ENCODE measurements at places on chromosomes 11 and 22.
A peak's percentile ranks its signal among the peaks of the same experiment; 100 is the strongest.

- DNase-seq, result peak; percentile 43
These were observed 673 bp upstream of the MYO7A start for GRCh38 chr11:77127235-77127911.

DNA sequence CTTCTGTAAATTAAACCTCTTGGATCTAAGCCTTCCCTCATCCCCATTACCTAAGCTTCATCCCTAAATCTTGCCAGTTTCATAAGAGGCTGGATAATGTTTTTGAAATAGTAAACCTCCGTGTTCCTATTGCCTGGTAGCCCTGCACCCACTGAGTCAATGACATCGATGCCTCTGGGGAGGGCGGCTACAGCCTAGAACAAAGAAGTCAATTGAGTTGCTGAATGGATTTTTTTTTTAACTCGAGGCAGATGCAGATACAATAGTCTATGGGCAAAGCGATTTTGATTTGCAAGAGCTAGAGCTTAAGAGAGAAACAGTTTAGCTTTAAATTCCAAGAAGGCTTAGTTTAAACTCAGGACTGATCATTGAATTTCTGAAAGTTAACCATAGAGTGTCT is 121.3 kb downstream of the NECTIN1 start:
- DNase-seq, result no peak

- DNase-seq, result no peak
These were observed 13.6 kb upstream of the XBP1 start for GRCh38 chr22:28813772-28814518.

DNA sequence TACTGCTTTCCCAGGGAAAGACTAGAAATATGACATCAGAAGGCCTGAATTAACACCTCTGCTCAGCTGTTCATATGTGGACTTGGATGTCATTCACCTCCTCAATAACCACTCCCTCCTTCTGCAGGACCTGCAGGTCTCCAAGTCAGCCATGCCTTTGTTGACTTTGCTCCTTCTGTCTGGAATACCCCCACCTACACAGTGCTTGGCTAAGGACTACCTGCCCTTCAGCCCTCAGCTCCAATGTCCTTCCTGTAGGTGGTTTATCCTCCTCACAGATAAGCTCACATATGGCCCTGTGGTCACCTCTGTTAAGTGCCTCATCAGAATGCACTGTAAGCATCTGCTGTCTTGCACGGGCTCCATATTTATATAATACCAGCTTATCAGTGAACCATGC is 26.4 kb upstream of the FAT3 start:
- DNase-seq, result no peak

DNA sequence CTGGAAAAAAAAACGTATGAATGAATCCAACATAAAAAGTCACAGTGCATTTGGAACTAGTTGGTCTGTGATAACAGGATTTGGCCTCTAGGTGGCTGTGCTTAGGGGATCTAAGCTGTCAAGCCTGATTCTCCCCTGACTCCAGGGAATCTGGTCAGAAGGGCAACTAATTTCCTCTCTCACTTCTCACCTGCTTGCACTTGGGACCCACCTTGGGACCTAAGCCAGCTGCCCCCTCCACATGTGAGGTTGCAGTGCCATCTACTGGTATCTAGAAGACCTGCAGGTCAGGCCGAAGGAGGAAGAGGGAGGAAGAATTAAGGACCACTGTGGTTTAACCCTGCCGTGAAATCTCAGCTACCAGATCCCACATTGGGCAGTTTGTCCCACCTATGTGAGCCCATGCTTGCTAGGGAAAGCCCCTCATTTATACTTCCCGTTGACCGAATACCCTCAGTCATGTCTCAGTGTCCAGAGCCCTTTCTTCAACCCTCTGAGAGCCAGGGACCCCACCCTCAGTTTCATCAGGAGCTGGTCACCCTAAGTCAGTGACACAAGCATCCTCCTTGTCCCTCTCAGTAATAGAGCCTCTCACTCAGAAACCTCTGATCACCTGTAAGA is 33.2 kb upstream of the CAVIN3 start:
- DNase-seq, result peak; percentile 35

DNA sequence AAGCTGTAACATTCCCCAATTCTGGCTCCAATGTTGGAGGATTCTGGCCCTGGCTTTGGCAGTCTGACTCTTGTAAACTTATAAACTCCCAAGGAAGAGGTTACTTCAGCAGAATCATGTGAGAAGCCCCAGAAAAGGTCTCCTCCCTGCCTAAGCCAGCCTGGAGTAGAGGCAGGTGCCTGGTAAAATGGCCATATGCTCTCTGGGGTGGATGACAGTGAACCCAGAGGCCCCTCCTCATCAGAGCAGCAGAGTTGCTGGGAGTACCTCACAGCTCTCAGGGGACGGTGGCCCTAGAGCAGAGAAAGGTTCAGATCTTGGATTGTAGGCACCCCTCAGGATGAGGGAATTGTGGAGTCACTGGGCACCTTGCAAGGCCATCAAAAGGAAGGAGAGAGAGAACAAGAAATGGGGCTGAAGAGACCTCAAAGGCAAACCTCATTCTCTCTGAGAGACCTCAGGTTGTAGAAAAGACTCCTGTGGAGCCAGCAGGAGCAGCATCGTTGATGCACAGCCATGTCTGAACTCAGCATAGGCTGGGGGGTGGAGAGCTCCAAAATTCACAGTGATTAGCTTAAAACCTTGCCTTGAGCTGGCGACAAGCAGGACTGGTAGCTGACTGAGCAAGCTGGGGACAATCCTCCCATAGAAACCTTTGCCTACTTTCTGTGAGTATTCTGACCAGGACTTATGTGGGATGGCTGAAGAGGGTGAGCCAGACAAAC is 4.9 kb upstream of the P2RY6 start:
- DNase-seq, result no peak

- no peak for DNase-seq
These were observed 30.1 kb upstream of the FADD start for GRCh38 chr11:70173018-70173417.

GRCh38 chr22:44381761-44382115 is 69.0 kb upstream of the SHISAL1 start:
- no peak for DNase-seq
